ENCODE measurements at places on chromosomes 16 and 17. TPM values are rescaled to one million over a fixed set of nuclear protein-coding genes. Genes with fewer than 3 reads are reported as not detected.

EMC8 gene
- total RNA-seq = 19.3 TPM

DNA sequence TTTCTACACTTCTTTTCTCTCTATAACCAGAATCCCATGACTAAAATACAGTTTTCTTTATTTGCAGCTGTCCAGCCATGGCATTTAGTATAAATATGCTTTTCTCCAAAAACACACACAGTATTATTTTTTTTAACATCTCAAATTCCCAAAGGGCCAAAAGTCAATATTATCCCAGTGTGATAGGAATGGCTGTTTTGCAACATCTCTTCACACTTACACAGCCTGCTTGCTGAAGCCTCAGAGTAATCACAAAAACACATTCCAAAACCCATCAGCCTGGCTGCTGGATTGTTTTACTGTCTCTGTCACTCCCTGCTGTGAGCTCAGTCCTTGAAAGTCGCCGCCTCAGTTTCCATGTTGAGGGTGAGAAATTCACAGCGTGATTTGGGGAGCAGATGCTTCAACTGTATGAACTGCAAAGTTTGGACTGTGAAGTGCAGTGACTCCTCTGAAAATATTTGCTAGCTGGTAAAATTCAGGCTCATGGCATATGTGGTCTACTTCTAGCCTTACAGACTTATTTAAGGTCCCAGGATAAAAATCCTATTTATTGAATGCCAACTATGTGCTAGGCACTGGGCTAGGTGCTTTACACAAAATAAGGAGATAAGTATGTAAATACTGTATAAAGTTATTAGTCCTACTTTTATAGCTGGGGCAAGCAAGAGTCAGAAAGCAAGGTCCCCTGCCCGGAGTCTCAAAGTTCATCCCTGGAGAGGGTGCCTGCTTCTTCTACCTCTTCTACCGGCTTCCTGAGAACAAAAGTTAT, 116.5 kb downstream of the SOCS1 start:
- no peak for ATAC-seq

- ATAC-seq = peak; percentile 73
Measured at GRCh38 chr16:24511174-24511573, 28.2 kb upstream of the RBBP6 start.

COG4 gene
- 53.2 TPM for total RNA-seq
